ENCODE measurements at places on chromosomes 3 and 15.
A peak's percentile ranks its signal among the peaks of the same experiment; 100 is the strongest.

DNA sequence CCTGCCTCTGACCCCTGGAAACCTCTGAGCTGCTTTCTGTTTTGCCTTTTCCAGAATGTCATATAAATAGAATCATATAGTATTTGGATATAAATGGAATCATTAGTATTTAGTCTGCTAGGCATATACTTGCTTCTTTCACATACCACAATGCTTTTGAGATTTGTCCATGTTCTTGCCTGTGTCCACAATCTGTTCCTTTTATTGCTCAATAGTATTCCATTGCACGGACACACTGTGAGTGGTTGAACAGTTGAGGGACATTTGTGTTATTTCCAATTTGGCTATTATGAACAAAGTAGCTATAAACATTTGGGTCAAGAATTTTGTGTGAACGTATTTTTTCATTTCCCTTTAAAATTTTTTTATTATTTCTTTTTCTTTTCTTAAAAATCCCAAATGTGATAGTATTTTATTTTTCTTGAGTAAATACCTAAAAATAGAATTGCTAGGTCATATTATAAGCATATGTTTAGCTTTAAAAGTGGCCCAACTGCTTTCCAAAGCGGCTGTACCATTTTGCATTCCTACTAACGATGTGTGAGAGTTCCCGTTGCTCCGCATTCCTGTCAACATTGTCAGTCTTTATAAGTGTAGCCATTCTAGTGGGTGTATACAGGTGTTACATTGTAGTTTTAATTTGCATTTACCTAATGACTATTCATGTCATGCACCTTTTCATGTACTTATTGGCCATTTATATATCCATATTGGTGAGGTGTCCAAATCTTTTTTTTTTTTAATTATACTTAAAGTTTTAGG, 26.5 kb downstream of the WDR53 start:
- DNase-seq = no peak

- no peak for DNase-seq
Measured at GRCh38 chr3:109161487-109162123, 25.1 kb downstream of the C3orf85 start.

- DNase-seq = peak; percentile 56
Measured at GRCh38 chr3:54988838-54989630, 61.2 kb upstream of the LRTM1 start.

DNA sequence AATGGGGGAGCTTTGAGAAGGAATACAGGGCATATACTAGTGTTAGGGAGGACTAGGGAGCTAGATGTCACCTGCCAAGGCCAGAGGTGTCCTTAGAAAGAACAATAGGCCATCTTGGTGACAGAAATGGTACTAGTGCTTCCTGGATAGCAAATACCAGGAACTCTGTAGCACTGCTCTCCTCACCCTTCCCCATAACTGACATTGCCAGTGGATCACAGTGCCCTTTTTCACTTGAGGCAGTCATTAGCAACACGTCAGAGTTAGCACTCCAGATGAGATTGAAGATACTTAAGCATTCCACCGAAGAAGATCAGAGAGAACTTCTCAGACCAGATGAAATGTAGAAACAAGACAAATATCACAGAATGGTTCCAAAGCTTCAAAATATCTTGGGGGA, 103.1 kb upstream of the PDZRN3 start:
- DNase-seq = no peak

GRCh38 chr3:168155303-168155702, 59.6 kb upstream of the GOLIM4 start:
- no peak for DNase-seq

- peak; percentile 33 for DNase-seq
Measured at GRCh38 chr3:128969993-128970739, 23.7 kb downstream of the CFAP92 start.

GRCh38 chr3:188759336-188760005, 412.3 kb upstream of the TPRG1 start:
- no peak for DNase-seq

DNA sequence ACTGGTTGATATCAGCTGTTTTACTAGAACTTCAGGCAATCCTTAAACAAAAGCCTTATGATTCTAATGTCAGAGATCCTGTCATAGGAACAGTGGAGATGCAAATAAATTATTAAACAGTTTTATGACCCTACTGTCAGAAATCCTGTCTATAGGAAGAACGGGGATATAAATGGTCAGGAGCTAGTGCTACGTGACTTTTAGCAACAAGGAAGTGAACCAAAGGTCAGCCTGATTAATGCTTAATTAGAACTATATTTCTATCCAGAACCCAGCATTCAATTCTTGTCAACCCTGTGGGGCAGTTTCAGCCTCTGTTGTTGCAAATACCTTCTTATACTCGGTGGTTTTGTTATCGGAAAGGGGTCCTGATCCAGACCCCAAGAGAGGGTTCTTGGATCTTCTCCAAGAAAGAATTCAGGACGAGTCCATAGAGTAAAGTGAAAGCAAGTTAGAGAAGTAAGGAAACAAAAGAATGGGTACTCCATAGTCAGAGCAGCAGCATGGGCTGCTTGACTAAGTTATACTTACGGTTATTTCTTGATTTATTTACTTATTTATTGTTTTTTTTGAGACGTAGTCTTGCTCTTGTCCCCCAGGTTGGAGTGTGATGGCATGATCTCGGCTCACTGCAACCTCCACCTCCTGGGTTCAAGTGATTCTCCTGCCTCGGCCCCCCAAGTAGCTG, 59.9 kb upstream of the RNU6-1 start:
- DNase-seq = no peak

GRCh38 chr3:134334231-134334900, 39.9 kb downstream of the AMOTL2 start:
- DNase-seq = no peak

GRCh38 chr3:195200010-195200822, 70.7 kb downstream of the XXYLT1 start:
- no peak for DNase-seq

- DNase-seq = no peak
Measured at GRCh38 chr15:22949074-22949547, 31.1 kb downstream of the CYFIP1 start.

- DNase-seq = no peak
Measured at GRCh38 chr3:54986294-54986693, 58.4 kb upstream of the LRTM1 start.

DNA sequence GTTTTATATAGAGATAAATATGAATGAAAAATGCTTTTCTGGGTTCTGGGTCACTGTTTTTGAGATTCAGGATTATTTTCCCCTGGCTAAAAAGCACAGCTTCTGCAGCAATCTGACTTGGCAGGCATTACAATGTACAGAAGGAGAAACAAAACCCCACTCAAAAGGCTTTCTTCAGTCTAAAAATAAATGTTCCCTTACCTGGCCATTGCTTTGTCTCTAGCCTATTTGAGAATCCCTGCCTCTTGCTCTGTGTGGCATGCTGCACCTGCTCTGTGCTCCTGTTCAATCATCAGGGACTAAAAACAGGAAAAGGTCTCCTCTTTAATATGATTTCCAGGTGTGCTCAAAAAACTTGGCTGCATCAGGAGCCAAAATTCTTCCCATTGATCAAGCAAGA, 187.4 kb upstream of the STAC start:
- no peak for DNase-seq

DNA sequence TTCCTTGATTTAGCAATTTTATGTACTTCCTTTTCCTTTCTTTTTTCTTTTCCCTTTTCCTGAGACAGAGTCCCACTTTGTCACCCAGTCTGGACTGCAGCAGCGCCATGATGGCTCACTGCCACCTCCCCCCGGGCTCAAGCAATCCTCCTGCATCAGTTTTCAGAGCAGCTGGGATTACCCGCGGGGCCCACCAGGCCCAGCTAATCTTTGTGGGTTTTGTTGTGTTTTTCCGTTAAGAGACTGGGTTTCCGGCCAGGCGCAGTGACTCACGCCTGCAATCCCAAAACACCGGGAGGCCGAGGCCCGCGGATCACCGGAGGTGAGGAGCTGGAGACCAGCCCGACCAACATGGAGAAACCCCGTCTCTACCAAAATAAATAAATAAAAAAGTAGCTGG, 17.7 kb downstream of the GOLGA8S start:
- no peak for DNase-seq

- no peak for DNase-seq
Measured at GRCh38 chr15:68322796-68323195, 45.3 kb downstream of the FEM1B start.

- DNase-seq = no peak
Measured at GRCh38 chr3:108312656-108313055, 16.3 kb downstream of the HHLA2 start.

- no peak for DNase-seq
Measured at GRCh38 chr15:40287968-40288367, 5.1 kb upstream of the ANKRD63 start.

DNA sequence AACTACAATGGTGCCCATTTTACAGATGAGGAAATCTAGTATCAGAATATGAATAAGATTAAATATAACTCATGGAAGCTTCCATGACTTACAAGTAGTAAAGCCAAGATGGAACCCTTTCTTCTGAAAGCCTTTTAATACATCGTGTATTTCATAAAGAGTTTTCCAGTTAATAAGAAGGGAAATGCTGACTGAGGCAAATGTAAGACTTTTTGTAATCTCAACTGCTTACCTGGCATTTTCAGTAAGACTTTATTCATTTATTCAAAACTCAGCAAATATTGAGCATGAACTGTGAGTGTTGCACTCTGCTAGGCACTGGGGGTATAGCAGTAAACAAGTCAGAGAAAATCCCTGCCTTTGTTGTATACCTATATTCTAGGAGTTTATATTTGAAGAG, 256.4 kb upstream of the THRB start:
- no peak for DNase-seq

- DNase-seq = no peak
Measured at GRCh38 chr15:27936164-27936563, 163.0 kb downstream of the OCA2 start.

- peak; percentile 98 for DNase-seq
Measured at GRCh38 chr3:8443829-8444791, 57.5 kb upstream of the LMCD1 start.

DNA sequence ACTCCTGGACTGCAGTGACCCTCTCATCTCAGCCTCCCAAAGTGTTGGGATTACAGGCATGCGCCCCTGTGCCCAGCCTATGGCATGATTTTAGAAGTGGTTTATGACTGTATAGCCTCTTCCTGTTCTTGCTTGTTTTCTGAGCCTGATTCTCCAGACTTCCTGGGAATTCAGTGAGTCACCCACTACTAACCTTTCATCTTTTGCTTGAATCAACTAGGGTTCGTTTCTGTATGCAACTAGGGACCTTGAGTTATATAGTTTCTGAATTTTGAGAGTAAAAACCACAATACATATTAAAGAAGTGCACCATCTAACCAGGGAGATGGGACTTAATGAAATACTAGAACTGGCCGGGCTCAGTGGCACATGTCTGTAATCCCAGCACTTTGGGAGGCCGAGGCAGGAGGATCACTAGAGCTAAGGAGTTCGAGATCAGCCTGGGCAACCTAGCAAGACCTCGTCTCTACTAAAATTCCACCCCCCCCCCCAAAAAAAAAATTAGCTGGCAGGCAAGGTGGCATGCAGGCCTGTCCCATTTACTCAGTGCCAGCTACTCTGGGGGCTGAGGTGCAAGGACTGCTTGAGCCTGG, 76.0 kb downstream of the ZNF609 start:
- DNase-seq = peak; percentile 85

DNA sequence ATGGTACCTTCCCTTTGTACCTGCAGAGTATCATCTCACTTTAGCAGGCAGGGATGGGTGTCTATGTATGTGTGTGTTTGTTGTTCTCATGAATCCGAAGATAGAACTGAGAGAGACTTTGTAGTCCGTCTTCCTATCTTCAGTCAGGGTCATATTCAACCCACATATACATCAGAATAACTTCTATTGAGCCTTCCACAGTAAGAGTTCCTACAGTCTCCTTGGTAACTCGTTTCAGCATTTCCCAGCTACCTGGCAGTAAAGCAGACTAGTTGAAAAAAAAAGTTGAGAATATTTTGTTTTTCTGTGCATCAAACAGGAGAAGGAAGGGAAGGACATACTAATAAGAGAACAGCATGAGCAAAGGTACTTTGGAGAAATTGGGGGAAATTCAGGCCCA, 106.8 kb downstream of the VPS8 start:
- no peak for DNase-seq

DNA sequence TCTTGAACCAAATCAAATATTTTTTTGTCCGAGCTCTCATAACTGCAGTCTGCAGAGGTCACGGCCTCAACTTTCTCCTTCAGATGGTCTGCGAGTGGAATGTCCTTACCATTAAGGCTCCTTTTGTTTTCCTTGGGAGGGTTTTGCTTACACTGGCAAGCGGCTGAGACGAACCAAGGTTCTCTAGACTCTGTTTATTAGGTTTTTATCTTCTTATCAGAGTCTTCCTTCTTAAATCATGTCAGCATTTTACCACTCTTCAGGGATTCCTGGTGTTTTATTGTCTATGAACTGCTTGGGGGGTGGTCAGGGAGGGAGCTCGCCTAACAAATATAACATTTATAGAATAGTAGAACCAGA, 773.7 kb upstream of the NR2F2 start:
- DNase-seq = no peak

DNA sequence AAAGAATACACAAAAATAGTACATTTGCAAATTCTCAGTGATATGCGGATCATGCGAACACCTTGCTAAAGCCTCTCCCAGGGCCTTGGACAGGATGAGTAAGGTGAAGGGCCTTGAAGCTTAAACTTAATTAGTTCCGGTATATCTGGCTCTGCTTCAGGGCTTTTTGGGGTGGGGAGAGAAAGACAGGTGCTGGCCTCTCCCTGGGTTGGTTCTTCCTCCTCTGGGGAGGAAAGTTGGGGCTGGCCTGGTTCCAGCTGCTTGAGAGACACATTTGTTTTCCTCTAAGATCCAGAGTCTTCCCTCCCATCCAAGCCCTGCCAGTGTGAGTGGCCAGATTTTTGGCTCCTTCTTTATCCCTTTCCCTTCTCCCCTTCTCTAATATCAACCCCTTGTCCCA, 64.7 kb upstream of the EPHB3 start:
- no peak for DNase-seq

GRCh38 chr3:4512895-4513616, 19.9 kb downstream of the ITPR1 start:
- DNase-seq = no peak

GRCh38 chr3:126891791-126892190, 91.1 kb upstream of the PLXNA1 start:
- no peak for DNase-seq

- DNase-seq = no peak
Measured at GRCh38 chr15:68302729-68303128, 25.2 kb downstream of the FEM1B start.

- no peak for DNase-seq
Measured at GRCh38 chr3:112132975-112133448, at the start of gene GCSAM. Gene GCSAM, minus strand, starts transcription at chr3:112133248. Its CDS starts 128 bp downstream, at chr3:112133120.

GRCh38 chr15:78619022-78619950, 1.5 kb downstream of the CHRNA3 start:
- no peak for DNase-seq

GRCh38 chr3:111610189-111610588, 15.0 kb upstream of the ZBED2 start:
- no peak for DNase-seq
